ENCODE measurements at places on chromosomes 11 and 22.

DNA sequence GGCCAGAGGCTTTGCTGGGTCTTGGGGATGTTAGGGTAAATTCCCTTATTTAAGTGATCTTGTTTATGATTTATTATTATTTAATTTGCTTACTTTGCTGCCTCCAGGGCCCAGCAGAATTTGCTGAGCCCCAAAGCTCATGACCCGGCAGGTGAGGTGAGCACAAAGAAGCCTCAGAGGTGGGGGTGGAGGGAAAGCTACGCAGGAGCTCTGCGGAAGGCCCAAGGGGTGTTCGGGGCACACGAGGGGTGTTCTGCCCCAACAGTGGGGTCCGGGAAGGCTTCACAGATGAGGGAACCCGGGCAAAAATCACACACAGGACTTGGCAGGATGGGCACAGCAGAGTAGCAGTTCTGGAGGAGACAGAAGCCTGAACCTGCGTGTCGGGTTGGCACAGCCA is 6.7 kb upstream of the LINC01488 start:
- no peak for DNase-seq

- DNase-seq, result no peak
Measured at GRCh38 chr11:66315921-66316811, 678 bp downstream of the CD248 start.

DNA sequence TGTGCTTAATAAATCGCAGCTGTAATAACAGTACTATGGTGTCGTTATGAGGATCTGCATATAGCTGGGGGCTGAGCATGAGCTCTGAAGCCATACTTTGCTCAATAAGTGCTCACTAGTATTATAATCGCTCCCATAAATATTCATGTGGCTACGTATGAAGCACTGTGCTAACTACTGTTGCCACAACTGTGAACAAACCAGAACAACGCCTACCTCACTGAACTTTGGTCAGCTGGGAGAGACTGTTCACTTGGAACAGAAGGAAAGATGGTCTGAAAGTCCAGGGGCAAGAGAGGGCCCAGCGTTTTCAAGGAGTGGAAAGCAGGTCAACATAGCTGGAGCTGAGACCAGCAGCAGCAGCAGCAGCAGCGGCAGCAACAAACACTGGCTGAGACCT is 141.6 kb downstream of the EFCAB6 start:
- DNase-seq, result no peak

GRCh38 chr11:69295995-69296889 is 2.3 kb downstream of the MYEOV start:
- no peak for DNase-seq
